ENCODE measurements at places on chromosomes 5 and 9.

- peak; percentile 11 for DNase-seq
These were observed 172.3 kb downstream of the GNA14 start for GRCh38 chr9:77475641-77476473.

DNA sequence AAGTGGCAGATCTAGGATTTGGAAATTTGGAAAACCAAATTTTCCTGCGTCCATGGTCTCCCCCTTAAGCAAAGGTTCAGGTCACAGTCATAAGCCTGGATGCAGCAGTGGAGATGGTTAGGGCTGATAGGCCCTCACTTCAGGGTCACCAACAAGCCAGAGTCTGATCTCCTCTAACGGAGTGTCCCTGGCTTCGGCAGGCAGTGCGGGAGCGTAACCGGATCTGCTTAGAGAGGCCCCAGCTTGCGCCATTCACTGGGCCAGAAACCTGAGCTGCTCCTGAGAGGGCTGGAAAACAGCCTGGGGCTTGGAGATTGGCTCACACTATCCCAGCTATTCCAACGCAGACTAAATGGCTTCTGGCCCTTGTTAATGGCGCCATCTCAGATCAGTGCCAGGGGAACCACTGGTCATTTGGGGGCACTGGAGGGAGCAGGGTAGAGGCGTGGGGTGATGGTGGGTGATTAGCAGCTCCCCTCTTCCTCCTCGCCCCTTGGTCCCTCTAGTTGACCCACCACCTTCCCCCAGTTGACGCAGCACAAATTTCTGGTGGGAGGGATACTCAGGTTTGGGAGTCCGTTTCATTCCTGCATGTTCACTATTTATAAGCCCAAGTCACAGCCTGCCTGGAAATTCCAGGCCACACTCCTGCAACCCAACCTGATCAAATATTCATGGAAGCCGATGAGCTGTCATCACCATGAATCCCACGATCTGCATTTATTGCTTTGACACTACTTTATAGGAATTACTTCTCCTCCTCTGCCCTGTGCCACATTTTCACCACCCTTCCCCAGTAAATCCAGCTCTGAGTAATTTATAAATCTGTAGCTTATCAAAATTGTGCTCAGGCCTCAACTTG is 134.6 kb upstream of the CPEB4 start:
- no peak for DNase-seq

DNA sequence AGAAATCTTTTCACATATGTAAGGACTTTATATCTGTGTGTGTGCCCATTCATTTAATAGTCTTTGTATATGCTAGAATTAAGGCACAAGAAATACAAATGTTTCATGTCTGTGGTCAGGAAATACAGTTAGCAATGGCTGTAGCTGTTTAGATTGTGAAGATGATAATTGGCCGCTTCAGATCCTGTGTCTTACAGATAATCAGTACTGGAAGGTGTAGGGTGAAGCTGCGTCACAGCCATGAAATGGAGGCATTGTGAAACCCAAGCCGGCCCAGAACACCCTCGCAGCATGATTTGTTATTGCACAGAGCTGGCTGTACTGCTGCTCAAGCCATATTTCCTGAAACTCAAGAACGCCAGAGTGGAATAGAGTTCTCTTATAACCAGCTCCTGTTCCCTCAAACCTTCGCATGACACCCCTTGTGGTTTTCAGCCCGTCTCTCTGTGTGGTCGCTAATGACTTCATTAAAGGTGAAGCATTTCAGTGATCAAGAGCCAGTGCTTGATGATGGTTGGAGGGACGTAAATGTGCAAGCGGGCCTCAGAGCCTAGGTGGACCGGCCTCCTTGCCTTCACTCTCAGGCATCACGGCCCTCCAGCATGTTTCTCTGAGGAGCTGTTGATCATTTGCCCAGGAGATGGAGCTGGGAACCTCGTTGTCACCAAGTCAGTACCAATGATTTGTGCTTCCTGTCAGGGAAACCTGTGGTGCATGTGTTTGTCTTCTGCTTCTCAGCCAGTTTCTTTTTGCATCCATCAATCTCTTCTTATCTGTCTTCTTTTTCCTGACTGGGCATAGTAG is 80.1 kb downstream of the F2RL2 start:
- no peak for DNase-seq

DNA sequence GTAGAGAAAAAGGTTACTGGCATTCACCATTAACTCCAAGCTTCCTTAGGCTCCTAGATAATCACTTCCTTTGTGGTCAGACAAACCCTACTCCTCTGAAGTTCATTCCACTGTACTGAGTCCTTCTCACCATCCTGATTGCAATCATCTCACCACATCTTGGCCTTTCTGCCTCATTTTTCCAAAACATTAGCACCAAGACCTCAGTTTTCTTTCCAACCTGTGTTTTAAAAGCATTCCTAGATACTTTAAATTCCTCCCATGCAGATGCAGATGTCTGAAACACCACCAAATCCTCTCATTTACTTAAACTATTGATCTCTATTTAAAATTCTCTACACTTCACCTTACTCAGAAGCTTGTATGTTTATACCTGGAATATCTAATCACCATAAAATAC is 961.3 kb upstream of the CTNND2 start:
- DNase-seq = no peak

- no peak for DNase-seq
These were observed 59.4 kb upstream of the NFIB start for GRCh38 chr9:14373336-14373666.

- no peak for DNase-seq
These were observed 85.0 kb downstream of the STK10 start for GRCh38 chr5:172102913-172103626.

GRCh38 chr5:141841378-141842180 is 36.6 kb downstream of the PCDH1 start:
- no peak for DNase-seq

- DNase-seq = no peak
These were observed 61.4 kb downstream of the PCDH1 start for GRCh38 chr5:141816598-141817399.

DNA sequence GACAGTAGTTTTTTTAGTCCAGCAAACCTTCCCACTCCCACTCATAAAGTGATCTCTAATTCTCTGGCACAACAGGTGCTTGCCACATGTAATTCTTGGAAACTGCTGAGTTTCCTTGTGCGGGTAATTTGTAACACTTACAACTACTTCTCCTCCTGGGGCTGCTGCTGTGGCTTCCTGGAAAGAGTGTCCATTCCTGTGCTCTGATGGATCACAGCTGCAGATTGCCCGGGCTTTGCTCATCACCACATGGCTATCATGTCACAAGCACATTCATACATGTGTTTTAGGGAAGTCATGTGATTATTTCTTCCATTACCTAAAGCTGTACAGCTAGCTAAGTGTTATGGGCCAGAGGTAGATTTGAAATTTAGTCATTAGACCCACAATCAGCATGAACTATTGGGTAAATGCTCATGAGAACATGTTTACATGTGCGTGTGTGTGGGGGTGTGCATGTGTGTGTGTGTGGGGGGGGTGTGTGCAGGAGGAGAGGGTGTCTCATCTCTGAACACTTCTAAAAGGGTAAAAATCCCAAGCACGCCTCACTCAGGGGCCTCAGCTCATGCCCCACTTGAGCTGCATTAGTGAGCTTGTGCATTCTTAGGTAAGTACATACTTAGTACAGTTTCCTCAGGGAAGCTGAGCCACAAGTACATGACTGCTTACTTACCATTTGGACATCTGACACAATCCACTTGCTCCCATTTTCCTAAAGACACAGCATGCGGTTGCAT is 118.1 kb upstream of the CCDC112 start:
- DNase-seq = no peak

- DNase-seq = no peak
These were observed 213.6 kb upstream of the KCNN2 start for GRCh38 chr5:114148253-114148652.

- no peak for DNase-seq
These were observed 81.6 kb downstream of the TMEM174 start for GRCh38 chr5:73254642-73255041.

DNA sequence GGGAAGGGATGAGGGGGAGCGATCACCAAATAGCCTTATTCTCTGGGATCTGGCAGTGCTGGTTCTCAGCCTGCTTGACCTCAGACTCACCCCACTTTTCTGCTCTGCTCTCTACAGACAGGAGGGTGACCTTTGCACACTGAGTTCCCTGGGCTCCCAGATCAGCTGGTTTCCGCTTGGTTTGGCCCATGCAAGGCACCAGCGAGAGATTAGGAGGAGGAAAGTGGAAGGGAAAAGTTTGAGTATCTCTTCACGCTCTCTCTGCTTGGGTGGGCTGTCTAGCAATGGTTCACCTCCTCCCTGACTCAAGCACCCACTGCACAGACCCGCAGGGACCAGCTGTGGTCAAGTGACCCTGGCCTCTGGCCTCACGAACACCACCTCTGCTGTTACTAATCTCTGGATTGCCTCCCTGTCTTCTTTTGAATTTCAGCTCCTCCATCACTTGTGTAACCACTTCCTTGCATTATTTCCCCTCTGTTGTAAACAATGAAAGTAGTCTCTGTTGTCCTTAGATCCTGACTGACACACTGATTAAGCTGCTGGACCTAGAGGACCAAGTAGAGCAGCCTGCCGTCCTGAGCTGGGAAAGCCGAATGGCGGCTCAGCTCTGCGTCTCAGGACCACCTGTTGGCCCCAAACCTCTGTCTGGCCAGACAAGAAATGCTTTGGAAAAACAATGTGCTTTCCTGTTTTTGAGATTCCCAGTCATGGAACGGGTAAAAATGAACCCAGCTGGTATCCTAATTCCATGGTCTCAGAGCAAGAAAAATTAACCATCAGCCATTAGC is 186.6 kb downstream of the CRB2 start:
- DNase-seq = no peak

- no peak for DNase-seq
These were observed 12.4 kb upstream of the UBAC1 start for GRCh38 chr9:135973277-135974219.

- no peak for DNase-seq
These were observed 115.7 kb downstream of the FRMD3 start for GRCh38 chr9:83422527-83422926.
